NCI-H774 (cell line): ENCODE measurements at places on chromosomes 5 and 9.

GRCh38 chr5:68295772-68296171 is 80.2 kb downstream of the PIK3R1 start:
- DNase-seq = no peak

DNA sequence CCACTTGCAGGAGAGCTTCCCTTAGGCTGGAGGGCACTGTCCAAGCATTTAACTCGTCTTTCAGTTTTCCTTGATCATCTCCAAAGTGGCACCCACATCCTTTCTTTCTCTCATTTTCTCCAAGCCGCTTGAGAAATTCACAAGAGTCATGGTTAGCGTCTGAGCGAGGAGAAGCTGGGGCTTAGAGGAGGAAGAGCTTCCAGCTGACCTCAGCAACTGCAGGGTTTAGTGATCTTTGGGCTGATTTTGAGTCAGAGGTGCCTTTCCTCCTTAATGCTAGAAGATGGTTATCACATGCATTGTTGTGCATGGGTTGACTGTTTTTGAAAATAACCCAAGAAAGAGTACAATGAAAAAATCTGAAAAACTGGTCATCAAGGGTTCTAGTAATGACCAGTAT is 134.7 kb downstream of the GADD45G start:
- no peak for DNase-seq

DNA sequence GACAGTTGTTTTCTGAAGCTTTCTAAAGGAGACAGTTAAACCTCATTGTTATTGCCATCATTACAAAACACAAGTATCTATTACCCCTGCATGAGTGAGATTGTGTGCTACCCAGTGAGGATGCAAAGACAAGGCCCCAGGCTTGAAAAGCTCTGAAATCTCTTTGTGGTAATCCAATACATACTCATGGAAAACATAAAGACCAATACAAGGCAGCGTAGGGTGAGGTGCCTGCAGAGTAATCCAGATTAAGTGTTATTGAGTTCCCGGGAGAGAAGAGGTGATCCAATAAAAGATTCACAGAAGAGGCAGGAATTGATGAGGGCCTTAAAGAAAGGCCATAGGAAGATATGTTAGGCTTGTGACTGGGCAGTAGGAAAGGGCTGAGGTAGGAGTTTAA is 150.1 kb downstream of the MEF2C start:
- no peak for DNase-seq

DNA sequence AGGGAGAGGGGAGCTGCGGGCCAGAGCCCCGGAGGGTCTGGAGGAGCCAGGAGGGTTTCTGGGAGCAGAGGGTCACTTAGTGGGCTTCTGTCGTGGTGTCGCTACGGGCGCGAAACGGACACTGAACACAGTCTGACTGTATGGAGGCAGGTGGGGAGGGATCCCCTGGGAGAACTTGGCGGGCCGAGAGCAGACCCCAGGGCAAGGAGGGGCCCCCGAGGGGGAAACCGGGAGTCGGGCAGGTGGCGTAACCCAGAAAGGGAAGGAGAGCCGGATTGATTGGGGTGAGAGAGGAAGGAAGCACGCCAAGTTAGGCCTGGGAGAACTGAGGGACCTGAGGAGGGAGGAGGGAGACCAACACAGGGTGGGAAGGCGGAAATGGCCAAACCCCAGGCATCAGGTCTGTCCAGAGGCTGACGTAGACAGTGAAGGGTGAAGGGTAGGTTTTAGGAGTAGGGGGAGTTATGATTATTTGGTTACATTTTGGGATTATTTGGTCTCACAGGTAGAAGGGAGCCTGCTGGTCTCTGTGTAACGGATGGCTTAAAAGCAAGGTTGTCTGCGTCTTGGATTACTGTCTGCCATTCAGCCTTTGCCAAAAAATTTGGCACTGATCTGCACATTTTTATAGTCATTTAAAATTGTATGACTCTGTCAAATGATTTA is 3.3 kb upstream of the MSMP start:
- peak; percentile 53 for DNase-seq

DNA sequence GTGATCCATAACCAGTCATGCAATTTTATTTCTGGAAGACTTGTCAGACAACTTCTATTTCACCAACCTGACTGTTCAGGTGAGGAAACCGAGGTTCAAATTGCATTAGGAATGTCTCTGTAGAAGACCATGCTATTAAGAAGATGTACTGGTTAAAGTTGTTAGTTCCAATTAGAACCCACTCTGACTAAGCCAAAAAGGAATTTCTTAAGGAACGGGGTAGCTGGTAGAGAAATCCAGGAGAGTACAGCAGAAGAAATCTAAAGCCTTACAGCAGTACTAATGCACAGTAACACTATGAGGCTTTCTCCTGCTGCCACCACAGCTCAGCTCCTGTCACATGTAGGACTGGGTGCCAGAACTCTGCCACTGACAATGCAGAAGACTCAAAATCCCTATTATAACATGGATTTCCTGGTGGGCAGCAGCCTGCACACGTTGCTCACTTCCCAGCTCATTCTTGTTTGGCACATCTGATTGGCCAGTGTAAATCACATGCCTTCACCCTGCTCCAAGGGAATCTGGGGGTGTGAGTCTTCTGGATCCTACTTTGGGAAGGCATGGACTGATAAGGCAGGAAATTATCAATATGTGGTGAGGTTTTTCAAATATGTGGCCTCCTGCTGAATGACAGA is 37.1 kb downstream of the CAST start:
- DNase-seq = no peak

- no peak for DNase-seq
Measured at GRCh38 chr5:157571357-157571827, 4.2 kb downstream of the ADAM19 start.

GRCh38 chr5:55021821-55022220 is 2.2 kb upstream of the GZMK start:
- no peak for DNase-seq

DNA sequence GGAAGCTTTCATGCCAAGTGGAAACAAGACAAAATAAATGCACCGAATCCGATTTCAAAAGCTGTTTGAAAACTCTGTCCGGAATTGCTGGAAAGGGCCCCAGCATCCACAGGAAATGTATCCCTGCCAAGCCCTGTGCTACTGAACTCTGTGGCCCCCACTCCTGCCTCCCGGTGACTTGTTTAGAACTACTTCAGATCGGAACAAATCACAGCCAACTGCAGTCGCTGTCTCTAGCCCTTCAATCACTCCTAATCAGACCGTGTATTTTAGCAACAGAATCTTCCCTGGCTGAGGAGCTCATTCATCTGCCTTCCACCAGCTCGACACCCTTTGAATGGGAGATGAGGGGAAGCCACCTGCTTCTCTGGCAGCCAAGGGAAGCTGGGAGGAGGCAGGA is 94.1 kb downstream of the KCNIP1 start:
- DNase-seq = no peak

DNA sequence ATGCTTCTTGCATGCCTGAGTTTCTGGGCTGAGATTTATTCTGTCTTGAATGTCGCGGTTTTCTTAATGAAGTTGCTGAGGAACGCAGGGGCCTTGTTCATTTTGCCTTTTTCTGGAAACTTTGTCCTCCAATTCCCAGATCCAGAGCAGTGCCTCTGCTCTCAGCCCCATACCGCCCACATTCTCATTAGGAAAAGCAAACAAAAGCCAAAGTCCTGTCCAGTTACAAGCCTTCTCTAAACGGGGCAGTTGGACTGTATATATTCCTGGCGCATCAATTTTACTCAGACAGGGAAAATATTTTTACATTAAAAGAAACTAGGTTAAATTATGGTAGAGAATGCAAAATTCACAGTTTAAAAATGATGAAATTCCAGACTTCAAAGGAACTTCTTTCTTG is 1.2 kb upstream of the PSAT1 start:
- no peak for DNase-seq

DNA sequence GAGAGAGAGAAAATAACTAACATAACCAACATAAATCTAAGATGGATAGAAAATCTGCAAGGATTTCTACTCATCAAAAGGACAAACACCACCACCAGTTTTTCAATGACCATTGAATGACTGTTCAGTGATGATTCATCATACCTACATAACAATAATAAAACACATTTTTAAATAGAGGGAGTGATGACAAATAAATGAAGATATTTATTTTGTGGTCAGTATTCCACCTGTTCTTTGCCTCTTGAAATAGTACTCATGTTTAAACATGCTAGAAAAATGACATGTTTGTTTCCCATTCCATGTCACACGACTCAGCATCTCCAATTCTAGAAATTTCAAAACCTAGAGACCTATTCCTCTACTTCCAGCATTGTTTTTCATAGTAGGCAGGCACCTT is 34.6 kb upstream of the ADAMTS16 start:
- DNase-seq = no peak

GRCh38 chr5:126857472-126858410 is 80.8 kb downstream of the LMNB1 start:
- no peak for DNase-seq

GRCh38 chr5:90932052-90932699 is 373.6 kb downstream of the ADGRV1 start:
- peak; percentile 48 for DNase-seq

- no peak for DNase-seq
Measured at GRCh38 chr5:8058616-8059190, 189.8 kb downstream of the MTRR start.

GRCh38 chr5:103693517-103693916 is 130.9 kb upstream of the NUDT12 start:
- DNase-seq = no peak

DNA sequence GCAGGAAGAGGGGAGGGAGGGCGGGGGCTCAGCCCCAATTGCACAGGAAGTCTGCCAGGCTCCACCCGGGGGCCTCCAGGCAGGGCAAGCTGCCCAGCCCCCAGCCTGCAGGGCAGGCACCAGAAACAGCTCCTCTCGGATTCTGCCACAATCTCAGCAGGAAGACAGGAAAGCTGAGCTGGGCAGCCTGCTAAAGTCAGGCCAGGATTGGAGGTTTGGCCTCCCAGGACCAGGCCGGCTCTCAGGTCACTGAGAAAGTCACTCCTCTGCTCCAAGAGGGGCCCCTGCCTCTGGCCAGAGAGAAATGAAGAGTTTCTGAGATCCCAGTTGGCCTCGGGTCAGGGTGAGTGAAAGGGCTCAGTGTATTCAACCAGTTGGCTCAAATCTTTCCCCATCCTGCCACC is 54.6 kb upstream of the STXBP1 start:
- DNase-seq = no peak

- DNase-seq = no peak
Measured at GRCh38 chr5:86684222-86684621, 66.5 kb downstream of the COX7C start.

- peak; percentile 31 for DNase-seq
Measured at GRCh38 chr5:96624596-96624995, 37.6 kb upstream of the CAST start.

DNA sequence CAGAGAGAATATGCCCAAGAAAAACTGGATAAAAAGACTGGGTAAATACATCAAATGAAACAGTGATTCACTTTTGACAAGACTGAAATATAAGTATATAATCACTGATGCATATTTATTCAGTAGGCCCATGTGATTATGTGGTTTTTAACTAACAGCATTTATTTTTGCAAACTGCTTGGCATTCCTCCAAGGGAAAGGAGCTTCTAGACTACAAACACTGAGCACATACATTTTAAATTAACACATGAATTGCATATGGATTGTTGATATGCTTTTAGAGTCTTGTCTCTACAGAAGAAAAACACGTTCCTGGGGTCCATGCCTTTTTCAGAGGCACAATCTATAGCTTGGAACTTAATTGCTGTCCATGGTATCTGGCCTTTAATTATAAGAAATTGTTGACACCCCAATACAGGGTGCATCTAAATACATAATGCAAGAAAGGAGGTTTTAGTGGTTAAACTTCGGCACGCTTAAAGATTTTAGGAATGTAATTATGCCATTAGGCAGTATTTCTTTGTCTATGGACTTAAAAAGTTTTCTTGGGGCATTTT is 6.9 kb upstream of the MEIKIN start:
- no peak for DNase-seq

GRCh38 chr9:116073826-116074225 is 79.8 kb upstream of the PAPPA start:
- no peak for DNase-seq

DNA sequence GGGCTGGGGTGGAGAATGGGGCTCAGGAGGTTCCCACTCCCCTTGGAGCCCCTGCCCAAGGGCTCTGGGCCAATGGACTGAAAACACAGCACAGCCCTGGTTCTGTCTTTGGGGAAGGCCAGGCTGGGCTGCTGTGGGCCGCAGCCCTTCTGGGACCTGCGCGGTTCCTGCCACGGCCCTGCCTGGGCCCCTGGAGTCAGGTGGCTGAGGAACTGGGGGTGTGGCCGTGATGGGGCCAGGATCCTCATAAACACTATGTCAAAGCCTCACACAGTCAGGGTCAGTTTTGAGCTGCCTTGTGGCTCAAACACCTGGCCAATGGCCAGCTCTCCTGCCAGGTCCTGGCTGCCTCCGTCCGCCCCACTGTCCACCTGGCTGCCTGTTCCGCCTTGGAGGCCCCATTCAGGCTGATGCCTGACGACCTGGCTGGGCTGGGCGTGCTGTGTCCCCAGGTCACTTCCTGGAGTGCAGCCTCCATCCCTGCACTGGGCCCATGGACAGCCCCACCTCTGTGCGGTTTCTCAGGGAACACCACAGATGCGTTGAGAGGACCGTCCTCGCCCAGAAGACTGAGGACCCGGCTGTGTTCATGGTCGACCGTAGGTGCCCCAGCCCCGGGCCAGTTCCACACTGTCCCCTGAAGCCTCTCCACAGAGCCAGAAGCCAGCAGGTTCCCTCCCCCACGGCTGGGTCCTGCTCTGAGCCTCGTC is 27.5 kb downstream of the PAEP start:
- DNase-seq = no peak

DNA sequence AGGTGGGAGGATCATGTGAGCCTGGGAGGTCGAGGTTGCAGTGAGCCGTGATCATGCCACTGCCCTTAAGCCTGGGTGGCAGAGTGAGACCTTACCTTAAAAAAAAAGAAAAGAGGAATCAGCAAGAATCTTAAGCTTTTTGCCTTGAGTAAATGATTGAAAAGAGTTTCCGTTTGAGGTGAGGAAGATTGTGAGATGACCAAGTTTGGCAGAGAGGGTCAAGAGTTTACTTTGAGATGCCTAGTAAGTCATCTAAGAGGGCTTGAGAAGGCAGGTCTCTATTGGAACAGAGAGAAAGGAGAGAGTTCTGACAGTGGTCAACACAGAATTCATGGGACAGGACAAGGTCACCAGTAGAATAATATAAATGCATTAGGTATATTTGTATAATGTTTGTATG is 572.1 kb downstream of the TLE4 start:
- no peak for DNase-seq

DNA sequence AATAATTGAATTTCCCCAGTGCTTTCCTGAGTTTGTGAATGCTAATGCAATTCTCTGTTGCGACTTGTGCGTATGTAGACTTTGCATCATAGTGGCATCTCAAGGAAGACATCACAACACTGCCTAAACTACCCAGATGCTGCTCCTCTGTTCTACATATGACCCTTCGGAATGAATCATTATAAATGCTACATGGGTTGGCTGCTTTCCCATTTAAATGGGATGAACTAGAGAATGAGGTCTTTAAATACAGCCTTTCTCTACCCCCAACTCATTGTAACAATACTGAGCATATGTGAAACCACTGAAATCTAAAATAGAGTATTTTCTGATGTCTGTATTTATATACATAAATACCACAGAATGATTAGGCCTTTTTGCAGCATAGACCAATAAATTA is 136.6 kb upstream of the ICE1 start:
- DNase-seq = no peak
